Substantia nigra (tissue), 51 donors: ENCODE measurements at places on chromosomes 5 and 9.

GRCh38 chr5:126122942-126123341 lies 300.3 kb upstream of the GRAMD2B start:
- DNase-seq: no peak

GRCh38 chr9:97721396-97721795 lies 24.3 kb upstream of the XPA start:
- DNase-seq: no peak

DNA sequence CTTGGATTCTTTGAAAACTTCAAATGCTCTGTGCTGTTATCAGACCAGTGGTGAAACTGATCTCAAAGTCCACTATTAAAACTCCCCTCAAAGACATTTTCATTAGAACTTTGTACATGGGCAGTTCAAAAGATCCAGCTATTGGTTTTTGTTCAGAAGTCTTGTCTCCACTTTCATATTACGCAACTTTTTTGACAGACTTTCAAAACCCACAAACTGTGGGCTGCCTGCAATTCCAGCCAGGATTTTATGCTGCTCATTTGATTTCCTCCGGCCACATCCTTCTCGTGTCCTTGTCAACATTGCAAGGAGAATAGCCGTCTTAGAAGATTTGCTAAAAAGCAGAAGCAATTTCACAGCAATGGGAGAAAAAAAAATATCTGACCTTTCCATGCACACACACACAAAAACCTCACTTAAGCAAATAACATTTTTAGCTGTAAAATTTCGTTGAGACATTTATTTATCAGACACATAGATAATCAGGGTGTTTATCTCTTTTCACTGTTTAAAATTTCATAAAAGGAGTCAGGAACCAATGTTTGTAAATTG lies 1990.5 kb downstream of the MAT2B start:
- DNase-seq: no peak

DNA sequence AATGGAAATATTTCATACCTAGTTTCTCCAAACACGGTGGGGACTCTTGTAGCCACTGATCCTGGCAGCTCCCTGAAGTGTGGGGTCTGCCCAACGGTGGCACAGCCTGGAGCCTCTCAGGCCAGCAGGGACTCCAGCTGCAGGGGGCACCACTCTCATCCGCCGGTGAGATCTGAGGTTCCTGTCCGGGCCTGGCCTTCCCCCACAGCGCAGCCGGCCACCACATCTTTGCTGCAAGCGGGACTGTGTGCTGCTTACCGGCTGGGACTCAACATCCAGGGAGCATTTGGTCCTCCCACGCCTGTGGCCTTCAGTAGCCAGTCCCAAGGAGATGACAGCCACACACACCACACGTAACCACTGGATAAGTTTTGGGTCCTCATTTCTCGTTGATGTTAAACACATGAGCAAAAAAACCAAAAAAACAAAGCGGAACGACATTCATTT lies 7.7 kb upstream of the NKX2-5 start:
- DNase-seq: no peak

DNA sequence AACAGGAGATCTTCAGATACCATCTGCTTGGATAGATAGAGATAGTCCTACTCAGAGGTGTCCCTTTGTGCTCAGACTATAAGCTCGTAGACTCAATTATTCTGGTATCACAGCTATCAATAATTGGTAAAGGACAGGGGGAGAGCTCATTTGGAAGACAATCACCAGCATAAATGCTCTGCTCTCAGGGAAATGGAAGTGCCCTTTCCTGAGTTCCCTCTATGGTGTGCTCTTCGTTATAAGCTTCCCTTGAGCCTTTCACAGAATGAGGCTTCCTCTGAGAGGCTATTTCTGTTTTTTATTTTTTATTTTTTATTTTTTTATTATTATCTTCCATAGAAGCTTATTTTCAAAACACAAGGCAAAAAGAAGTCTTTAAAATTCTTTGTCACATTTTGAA lies 1155.7 kb upstream of the DMAC1 start:
- no peak for DNase-seq

DNA sequence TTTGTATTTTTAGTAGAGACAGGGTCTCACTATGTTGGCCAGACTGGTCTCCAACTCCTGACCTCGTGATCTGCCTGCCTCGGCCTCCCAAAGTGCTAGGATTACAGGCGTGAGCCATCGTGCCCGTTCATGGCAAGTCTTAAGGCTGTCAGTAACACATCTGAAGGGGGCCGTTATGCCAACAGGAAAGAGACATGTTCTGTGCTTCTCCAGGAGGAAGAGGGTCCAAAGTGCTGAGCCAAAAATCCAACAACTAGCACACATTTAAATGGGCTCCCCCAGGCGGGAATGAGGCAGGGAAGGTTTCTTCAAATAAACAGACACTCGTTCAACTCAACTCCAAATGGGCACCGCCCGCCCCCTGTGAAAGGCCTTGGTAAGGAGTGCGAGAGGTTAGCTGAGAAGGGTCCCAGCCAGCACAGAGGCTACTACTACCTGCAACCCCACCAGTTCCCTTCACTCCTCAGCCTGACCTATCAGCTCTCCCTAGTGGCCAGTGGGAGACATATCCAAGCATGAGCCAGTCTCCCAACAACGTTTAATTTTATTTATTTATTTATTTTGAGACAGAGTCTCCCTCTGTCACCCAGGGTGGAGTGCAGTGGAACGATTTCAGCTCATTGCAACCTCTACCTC lies 84.1 kb upstream of the DMRT1 start:
- DNase-seq: no peak

DNA sequence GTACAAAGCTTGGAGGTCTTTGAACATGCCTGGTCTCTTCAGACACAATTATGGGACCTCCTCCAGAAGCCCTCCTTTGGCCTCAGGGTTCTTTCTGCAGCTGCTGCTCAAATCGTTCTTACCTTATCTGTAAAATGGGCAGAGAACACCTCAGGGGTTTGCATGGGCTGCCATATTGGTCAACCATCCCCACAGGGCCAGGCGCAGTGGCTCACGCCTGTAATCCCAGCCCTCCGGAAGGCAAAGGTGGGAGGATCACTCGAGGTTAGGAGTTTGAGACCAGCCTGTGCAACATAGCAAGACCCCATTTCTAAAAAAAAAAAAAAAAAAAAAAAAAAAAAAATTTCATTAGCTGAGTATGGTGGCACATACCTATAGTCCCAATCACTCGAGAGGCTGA lies 29.1 kb upstream of the TCF7 start:
- no peak for DNase-seq

GRCh38 chr5:94702729-94703128 lies 84.3 kb downstream of the SLF1 start:
- no peak for DNase-seq

- DNase-seq: no peak
Observed at GRCh38 chr9:111916234-111916645, 19.6 kb downstream of the UGCG start.

- no peak for DNase-seq
Observed at GRCh38 chr5:55286411-55286933, 21.0 kb downstream of the DHX29 start.

GRCh38 chr9:107281922-107282667 lies 984 bp upstream of the RAD23B start:
- no peak for DNase-seq

- no peak for DNase-seq
Observed at GRCh38 chr5:178991190-178992145, 3.7 kb downstream of the GRM6 start.

DNA sequence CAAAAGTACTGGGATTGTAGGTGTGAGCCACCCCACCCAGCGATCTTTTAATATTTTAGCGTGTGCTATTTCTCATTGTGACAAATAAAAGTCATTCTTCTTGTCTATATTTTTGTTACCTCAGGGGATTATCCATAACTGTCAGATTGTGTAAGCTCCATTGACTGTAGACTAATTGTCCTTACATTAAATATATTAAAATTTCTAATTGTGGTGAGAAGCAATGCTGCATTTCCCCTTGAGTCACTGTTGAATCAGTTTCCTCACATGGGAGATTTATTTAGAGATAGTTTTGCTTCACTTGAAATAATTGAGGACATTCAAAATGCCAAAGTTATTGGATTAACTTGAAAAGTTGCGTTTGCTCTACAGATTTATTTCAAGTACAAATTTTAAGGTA lies 782.4 kb upstream of the WWC1 start:
- DNase-seq: no peak

GRCh38 chr5:147559749-147560148 lies 49.9 kb upstream of the DPYSL3 start:
- no peak for DNase-seq

DNA sequence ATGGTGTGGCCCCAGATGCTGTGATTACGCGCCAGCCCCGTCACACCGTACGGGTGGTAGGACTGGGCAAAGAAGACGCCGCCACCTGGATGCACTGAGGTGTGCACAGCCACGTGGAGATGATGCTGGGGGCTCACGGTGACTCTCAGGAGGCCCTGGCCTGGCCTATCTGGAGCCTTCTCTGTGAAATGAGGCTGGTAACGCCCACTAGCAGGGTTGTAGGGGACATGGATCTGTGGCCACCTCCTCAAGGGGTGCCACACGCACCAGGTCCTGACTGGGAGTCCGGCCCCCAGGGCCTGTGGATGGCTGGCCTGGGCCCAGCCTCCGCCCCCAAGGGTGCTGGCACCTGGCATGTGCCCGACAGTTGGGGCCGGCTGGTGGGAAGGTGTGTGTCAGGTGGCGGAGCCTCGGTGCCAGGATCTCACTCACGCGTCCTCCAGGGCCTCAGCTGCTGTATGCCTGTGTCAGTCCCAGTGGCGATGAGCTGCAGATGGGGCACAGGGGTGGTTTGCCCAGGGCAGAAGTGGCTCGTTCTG lies 32.4 kb downstream of the NEK6 start:
- DNase-seq: no peak

GRCh38 chr9:19464764-19465585 lies 56.2 kb downstream of the ACER2 start:
- DNase-seq: peak; percentile 78

DNA sequence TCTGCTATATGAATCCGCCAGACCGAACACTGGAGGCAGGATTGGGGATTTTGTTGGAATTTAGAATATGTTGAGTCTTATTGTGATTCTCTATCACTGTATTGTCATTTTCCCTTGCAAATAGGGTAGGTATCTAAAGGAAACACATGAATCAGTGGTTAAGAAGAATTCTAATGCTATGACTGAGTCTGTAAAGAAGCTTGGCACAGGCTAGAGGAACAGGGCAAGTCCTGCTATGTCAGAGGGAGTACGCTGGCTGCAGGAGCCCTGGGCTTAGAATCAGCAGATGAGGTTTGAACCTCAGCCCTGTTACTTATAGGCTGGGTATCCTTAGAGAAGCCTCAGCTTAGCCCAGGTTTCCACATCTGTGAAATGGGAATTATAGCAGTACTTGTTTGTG lies 198.1 kb downstream of the NR3C1 start:
- DNase-seq: no peak

DNA sequence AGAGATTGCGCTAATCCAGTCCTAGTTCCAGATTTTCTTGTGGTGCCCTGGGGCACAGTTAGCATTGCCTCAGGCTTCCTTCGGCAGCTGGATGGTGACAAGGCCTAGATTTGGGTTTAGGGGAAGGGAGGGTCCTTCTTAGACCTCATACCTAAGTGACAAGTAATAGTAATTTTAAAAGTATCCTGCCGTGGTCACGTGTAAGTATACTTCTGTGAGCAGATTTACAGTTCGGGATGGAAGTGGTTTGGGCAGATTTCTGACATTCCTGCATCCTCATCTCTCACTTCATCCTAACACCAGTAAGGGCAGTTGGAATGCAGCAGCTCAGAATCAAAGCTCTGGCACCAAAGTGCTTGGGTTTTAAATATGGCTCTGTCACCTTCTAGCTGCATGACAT lies 71.6 kb downstream of the LRRC70 start:
- no peak for DNase-seq

- DNase-seq: no peak
Observed at GRCh38 chr5:79898611-79899010, 92.5 kb downstream of the MTX3 start.
